ENCODE measurements at places on chromosomes 6 and 20.

DNA sequence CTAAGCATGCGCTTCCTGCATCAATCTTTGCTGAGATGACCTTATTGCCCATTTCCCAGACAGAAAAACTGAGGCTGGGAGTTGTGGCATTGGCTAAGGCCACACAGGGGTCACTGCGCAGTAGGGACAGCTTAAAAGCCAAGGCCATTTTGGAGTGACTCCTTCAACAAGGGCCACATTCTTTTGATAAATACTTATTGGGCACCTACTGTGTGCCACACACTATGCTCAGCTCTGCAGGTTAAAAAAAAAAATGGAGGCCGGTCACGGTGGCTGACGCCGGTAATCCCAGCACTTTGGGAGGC is 108.6 kb downstream of the CEBPB start:
- DNase-seq, result no peak

- DNase-seq, result no peak
Observed at GRCh38 chr6:143844006-143844405, 868 bp downstream of the LTV1 start.

DNA sequence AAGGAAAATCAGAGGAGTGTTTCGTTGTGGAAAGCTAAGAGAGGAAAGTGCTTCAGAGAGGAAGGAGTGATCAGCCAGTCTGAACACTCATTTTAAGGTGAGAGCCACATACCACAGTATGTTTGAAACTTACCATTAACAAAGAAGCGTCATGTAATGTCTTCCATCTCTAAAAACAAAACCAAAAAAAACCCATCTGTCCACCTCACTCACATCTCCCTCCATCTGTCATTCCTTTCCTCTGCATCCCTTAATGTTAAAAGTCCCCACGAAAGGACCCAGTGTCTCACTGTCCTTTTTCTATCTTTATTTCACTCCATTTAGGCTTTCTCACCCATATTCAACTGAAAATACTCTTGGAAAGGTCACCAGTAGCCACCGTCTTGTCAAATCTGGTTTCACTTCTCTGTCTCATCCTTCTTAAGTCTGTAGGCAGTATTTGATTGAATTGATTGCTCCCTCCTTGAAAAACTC is 59.4 kb upstream of the GNRH2 start:
- peak; percentile 51 for DNase-seq

DNA sequence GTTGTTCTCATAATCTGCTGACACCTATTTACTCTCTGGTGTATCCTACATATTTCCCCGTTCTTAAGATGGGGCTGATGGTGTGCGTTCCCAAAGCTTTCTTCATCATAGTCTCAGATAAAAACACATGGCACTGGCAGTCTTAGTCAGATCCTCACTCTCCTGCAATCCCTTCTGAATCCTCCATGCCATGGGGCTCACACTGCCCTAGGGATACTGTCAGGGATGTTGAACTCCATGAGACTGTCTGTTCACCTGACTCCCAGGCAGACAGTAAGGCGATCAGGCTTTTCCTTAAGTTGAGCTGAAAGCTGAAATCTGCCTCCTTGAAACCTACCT is 76.0 kb downstream of the SLX4IP start:
- no peak for DNase-seq

DNA sequence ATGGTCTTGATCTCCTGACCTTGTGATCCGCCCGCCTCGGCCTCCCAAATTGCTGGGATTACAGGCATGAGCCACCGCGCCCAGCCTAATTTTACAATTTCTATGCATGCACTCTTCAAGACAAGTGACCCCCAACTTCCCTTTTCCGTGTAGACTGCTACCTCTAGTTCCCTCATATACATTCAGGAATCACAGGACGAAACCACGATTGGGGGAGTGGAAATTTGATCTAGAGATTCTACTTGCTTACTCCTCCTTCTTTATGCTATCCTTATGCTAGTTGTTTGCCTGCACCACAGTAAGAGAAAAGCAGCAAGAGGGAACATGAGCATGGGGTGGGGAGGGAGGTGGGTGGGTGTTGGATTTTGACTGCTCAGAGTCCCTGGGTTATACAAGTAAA is 34.9 kb downstream of the OSTM1 start:
- DNase-seq, result no peak

DNA sequence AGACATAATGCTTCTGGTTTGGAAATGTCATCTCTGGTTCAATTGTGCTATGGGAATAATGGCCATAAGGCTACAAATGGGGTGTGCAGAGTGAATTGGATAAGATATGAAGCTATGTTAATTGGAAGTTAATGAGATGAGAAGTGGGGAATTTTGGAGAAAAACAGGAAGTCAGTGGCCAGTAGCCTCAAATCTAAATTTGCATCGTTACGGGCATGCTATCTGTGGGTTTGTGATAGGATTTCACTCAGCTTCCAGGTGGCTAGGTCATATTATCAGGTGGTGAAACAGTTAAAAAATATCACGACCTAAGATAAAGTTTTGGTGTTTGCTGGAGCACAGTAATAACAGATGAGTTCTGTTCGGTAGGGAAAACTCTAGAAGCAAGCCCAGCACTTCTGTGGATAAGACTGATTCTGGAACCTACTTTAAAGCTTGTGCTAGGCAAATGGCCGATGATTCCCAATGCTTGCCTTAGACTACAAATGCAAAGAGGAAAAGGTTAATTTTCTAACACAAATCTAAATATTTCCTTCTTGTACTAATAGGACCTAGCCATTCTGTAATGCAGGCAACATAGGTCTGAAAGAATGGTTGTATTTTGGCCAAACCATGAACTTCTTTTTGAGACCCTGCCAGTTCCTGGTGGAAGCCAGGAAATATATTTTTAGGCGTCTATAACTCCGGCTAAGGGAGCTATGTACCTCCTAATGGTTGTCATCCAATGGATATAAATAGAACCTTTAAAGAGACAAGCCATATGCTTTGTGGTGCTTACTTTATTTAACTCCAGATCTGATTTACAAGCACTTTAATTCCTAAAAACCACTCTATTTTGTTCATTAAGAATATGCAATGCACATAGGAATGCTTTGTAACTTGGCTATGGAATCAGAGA is 111.0 kb downstream of the PLCB1 start:
- DNase-seq, result no peak

DNA sequence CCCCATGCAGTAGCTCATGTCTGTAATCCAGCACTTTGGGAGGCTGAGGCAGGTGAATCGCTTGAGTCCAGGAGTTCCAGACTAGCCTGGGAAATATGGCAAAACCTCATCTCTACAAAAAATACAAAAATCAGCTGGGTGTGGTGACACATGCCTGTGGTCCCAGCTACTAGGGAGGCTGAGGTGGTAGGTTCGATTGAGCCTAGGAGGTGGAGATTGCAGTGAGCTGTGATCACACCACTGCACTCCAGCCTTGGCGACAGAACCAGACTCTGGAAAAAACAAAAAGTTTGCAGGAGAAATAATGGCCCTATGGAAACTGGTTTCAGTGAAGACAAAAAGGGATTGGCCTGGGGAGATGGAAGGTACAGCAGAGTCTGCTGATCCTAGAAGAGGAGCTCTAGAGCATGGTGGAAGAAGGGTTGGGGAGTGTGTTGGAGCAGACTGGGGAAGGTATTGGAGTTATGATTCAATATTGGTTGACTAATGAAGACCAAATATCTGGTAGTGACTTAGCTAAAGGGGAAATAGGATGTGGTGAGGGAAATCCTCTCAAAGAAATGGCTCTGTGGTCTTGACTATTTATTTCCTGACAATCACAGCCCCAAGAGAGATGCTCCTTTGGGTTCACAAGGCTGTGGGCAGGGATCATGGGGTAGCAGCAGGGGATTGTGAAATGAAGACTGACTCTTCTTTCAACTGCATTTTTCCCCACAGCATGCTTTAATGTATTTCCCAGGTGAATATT is 281.9 kb downstream of the UTRN start:
- no peak for DNase-seq

DNA sequence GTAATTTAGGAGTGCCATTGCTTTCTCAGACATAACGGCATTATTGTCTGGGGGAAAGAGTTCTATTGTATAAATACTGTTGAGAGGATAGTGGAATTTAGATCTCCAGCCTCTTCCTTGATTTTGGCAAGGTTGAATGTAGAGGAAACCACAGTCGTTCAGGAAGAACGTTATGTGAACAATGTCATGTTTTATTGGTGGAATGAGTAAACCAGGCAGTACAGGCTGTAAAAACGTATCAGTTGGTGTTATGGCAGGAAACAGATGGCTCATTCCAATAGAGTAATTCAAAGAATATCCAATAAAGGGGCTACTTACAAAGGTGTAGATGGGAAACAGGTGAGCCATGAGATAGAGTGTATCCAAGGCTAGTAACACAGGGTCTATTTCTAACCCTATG is 123.6 kb upstream of the SLC35B3 start:
- no peak for DNase-seq

DNA sequence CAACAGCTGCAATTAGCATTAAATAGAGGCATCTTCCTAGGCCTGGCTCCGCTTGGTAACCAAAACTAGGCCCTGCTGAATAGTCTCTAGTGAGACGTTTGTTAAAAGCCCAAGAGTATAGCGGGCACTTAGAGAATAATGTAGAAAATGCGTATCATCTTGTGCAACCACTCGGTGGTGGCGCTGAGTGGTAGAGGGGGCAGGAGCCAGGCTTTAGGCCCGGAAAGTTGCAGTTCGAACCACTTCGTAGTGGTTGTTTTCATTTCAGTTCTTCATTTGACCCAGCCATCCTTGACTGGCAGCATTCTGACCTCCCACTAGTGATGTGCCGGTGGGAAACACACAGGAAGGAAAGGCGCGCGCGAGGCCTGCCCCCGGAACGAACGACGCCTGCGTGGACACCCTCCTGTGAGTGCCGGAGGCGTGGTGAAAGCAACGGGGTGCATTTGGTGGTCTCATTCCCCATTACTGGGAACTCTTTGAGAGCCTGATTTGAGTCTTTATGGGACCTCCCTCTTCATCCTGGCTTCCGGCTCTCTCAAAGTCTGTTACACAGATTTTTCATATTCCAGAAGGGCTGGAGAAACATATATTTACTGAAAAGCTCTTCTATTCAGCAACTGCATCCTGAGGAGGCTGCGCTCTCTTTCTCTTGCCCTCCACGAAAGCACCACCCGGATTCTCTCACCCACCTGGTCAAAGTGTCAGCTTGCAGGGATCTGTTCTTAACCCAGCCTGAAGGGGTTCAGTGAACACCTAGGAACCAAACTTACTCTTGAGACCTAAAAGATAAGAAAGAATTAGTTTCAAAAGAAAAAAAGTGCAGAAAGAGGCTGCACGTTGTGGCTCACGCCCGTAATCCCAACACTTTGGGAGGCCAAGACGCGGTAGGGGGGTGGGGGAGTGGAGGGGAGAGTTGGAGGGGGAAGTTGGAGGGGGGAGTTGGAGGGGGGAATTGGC is 18.2 kb downstream of the GPX5 start:
- DNase-seq, result peak; percentile 5

DNA sequence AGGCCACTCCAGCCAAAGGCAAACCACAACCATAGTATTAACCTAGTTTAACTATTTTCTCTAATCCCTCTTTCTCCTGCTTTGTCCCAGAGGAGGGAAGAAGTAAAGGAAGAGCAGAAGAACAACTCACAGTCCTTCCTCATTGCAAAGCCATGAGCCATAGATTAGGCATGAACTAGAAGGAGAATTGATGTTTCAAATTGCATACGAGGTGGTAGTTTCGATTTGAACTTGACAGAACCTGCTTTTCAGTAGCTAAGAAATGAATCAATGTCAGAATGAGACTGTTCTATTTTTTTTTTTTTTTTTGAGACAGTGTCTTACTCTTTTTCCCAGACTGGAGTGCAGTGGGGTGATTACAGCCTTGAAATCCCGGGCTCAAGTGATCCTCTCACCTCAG is 48.3 kb downstream of the PROKR2 start:
- no peak for DNase-seq

- no peak for DNase-seq
Observed at GRCh38 chr6:143700684-143701348, 23.1 kb downstream of the PHACTR2 start.

DNA sequence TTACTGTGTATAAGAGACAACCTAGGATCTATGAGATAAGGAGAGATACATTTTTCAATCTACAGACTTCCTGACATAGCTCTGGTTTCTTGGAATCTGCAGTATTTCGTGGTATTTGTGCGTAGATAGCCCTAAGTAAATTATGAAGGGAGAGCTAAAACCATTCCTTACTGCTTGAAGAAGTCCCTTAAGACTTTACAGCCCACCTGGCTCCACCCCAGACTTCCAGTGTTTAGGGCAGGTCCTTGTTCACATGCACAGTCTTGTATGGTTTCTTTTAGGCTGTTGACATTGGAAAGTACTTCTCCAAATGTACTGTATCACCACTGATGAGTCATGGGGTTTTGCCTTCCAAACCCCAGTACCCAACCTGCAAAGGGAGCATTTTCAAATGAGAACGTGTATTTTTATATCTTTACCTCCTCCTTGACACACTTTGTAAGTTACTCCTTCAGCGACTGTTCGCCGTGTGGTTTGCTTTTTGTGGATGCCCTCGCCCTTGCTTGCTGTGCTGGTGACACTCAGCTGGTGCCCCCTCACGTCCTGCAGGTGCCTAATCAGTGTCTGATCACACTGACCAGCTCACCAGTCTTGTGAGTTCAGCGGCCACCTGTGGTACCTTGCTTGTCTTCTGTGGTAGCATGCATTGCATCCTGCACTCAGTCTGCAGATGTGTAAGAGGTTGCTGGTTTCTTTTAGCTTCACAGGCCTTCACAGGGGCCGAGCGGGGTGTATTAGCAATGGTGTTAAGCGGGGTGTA is 73.3 kb downstream of the IGF2R start:
- DNase-seq, result no peak

DNA sequence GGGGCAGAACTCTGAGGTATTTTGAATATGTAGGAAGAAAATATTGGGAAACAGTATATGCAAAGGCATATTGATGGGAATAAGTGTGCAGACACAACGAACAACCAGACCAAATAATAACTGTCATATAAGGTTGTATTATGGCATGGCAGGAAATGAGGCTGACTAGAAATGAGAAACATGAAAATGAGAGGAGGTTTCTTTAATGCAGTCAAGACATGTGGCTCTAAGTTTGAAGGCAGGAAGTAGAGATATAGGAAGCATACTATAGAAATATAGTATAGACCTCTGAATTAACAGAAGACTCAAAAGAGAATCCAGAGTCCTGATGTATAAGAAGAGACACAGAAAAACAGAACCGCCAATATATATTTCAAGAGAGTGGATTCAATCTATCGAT is 459.7 kb upstream of the PTCHD4 start:
- no peak for DNase-seq

DNA sequence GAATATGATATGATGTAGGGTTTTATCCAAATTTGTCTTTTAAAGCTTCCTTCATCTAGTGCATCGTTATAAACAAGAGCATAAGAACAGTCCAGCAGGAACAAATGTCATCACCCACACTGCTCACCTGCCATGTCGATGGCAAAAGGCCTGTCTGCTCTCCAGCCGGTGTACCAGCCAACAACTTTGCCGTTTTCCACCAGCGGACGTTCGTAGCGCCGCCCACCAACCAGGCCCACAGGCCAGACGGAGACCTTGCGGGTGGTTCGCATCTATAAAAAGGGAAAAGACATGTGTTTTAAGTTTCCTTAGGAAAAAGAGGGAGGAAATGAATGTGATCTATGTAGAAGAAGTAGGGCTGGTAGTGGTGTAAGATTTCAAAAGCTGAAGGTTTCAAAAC is 62.9 kb downstream of the B3GAT2 start:
- peak; percentile 66 for DNase-seq

- no peak for DNase-seq
Observed at GRCh38 chr6:129007701-129008373, 124.9 kb downstream of the LAMA2 start.
